Stimulated activated CD8-positive, alpha-beta memory T cell treated with anti-CD3 and anti-CD28 coated beads, Interleukin-2, amount 100 ng/mL, for 1 hour (primary cell): ENCODE measurements at places on chromosomes 11 and 22.
A peak's percentile ranks its signal among the peaks of the same experiment; 100 is the strongest.

- DNase-seq = no peak
Observed at GRCh38 chr11:124756753-124757227, 4.7 kb upstream of the VSIG2 start.

GRCh38 chr11:16184588-16184987, 171.8 kb downstream of the SOX6 start:
- DNase-seq = no peak

GRCh38 chr11:94665116-94665659, 98.0 kb downstream of the PIWIL4 start:
- no peak for DNase-seq

DNA sequence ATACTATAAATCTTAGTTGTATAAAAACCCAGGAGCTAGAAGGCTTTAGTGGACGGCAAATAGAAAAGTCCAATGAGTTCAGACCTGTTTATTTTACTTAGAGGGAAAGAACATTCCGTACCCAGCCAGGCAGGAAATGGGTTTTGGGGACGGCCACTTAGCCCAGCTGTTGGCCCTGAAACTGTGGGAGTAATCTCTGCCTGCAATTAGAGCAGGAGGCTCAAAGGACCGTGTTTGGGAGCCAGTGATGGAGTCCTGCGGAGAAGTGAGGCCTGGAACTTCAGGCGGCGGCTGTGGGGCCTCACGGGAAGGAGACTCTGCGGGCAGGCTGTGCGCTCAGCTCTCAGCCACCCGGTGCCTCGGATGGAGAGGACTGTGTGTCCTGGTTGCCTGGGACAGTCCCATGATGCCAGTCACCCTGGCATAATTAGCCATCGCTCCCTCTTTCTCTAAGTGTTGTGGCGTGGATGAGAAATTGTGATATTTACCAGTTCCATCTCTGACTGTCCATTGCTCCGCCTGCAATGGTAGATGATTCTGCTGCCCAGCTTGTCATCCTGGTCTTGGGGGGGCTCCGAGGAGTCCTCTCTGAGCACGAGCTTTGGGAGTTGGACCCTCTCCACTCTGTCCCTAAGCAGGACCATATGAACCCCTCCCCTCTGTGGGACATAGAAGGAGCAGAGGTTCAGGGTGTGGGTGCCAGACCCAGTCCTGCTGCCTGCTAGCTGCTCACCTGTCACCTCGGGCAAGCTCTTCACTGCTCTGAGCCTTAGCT, 530.3 kb downstream of the TBC1D22A start:
- no peak for DNase-seq

- no peak for DNase-seq
Observed at GRCh38 chr22:48936391-48936790, 891.3 kb downstream of the BRD1 start.

GRCh38 chr11:103936059-103936458, 100.4 kb upstream of the DDI1 start:
- DNase-seq = no peak

DNA sequence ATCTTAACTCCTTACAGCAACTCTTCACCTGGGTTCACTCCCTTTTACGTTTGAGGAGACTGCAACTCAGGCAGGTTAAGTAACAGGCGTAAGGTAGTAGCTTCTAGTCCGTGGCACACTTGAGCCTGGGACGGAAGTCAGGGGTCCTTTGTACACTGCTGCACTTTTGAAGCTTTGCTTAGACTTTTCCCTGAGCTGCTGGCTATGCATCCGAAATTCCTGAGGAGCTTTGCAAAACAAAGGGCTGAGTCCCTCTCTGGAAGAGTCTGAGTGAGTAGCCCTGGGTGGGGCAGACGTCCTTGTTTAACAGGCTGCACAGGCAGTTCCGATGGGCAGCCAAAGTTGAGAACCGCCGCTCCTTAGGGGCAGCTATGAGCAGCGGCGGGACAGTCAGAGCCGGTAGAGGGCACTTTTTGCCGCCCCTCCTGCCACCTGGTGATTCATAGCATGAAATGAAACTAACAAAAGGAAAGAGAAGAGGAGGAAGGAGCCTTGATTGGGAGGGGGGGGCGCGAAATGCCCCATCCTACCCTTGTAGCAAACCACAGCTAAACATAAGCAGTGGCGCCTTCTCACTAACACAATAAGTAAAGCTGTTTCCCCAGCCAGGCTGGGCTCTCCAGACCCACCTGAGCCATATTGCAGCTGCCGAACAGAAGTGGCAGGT, 1.4 kb downstream of the TMEM109 start:
- DNase-seq = peak; percentile 49

- DNase-seq = no peak
Observed at GRCh38 chr11:32311346-32312065, 123.8 kb downstream of the WT1 start.
